ENCODE measurements at places on chromosomes 3 and 15.

DNA sequence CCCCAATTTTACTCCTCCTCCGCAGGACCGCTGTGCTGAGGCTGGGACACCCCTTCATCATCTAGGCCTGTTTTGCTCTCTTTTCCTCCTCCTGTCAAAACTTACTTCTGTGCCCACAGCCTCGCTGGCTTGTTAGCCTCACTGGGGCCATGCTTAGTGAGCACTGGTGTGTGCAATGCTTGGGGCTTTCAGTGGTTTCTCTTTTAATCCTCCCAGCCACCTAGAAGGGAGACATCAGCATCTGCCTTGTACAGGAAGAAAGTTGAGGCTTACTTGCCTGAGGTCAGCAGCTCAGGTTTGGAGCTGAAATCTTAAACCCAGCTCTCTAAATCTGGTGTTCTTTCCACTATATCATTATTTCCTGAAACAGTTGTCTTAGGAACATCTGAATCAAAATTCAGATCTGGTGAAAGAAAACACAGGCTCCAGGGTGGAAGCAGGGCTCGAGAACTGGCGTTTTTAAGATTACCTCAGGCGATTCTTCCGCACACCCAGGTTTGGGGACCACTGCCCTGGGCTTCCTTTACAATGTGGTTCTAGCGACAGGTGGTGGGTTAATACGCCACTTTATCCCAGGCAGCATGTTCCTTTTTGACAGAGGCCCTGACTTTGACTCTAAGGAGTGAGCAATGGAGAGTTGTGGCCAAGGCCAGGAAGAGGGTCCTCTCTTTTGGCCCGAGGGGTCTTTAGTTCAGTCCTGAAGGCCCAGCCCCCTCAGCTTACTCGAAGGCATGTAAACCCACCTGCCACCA lies 3.8 kb downstream of the THSD4 start:
- no peak for DNase-seq

DNA sequence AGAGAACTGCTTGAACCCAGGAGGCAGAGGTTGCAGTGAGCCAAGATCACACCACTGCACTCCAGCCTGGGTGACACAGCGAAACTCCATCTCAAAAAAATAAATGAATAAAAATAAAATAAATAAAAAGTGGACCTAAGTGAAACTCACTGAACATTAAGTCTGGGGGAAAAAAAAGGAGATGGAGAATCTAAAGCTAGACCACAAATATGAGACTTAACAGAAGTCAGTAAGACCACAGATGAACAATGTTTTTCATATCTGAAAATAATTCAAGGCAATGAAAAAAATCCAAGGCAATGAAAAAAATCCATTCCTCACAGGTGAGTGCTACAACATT lies 18.6 kb downstream of the ANXA2 start:
- DNase-seq: no peak

- DNase-seq: no peak
These were observed 38.9 kb downstream of the ABI3BP start for GRCh38 chr3:100954199-100954935.

DNA sequence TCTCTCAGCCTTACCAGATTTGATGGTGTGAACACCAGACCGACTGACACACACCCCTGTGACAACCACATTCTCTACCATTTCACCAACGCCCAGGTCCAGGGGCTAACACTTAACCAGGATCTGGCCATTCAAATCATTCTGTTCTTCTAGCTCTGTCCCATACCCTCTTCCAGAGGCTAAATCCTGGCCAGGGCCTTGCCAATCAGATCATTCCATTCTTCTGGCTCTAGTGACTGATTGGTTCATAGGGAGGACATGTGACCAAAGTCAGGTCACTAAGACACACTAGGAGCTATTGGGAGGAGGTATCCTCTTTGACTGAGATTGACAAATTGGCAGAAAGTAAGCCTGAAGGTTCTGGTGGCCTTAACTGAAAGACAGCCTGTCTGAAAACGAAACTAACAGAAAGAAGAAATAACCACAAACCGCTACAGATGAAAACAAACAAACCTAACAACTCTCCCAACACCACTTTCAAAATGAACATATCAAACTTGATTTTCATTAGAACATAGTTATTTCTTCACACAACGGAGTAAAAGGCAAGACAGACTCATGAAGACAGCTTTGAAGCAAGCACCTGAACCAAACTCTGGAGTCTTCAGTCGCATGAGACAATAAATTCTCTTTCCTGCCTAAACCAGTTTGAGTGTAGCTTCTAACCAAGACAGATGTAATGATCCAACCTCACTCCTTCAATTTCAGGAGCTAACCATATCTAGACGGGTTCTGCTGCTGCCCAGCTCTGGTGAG lies 68.5 kb downstream of the TRANK1 start:
- no peak for DNase-seq

Measured in pulmonary artery endothelial cell (primary cell).